Left renal cortex interstitium (tissue), 4 donors: ENCODE measurements at places on chromosomes 13 and 19.

GRCh38 chr19:40567040-40567749 lies 9.5 kb upstream of the SHKBP1 start:
- DNase-seq: no peak

DNA sequence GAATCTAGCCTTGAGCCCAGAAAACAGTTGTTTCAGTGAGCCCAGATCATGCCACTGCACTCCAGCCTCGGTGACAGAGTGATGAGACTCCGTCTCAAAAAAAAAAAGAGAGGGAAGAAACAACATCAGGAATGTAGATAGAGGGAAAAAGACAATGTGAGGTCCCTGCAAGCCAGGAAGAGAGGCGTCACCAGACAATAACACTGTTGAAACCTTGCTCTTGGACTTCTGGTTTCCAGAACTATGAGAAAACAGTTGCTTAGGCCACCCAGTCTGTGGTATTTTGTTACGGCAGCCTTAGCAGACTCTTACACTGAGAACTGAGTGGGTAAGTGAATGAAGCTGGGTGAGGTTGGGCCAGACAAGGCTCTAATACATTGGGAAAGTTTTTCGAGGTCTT lies 64.1 kb downstream of the TNFSF11 start:
- no peak for DNase-seq

- no peak for DNase-seq
Observed at GRCh38 chr19:49869009-49869483, 1.7 kb upstream of the PNKP start.

- no peak for DNase-seq
Observed at GRCh38 chr13:43766725-43767124, 20.0 kb downstream of the ENOX1 start.

GRCh38 chr13:97548138-97548537 lies 114.2 kb downstream of the RAP2A start:
- no peak for DNase-seq

DNA sequence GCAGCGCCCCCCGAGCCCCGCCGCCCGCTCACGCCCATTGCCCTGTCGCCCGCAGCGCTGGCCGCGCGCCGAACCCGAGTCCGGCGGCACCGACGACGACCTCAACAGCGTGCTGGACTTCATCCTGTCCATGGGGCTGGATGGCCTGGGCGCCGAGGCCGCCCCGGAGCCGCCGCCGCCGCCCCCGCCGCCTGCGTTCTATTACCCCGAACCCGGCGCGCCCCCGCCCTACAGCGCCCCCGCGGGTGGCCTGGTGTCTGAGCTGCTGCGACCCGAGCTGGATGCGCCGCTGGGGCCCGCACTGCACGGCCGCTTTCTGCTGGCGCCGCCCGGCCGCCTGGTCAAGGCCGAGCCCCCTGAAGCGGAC lies 518 bp downstream of the KLF2 start:
- DNase-seq: no peak

- no peak for DNase-seq
Observed at GRCh38 chr19:48444936-48445200, 915 bp upstream of the GRWD1 start.
